ENCODE measurements at places on chromosomes 5 and 9.
A peak's percentile ranks its signal among the peaks of the same experiment; 100 is the strongest.

DNA sequence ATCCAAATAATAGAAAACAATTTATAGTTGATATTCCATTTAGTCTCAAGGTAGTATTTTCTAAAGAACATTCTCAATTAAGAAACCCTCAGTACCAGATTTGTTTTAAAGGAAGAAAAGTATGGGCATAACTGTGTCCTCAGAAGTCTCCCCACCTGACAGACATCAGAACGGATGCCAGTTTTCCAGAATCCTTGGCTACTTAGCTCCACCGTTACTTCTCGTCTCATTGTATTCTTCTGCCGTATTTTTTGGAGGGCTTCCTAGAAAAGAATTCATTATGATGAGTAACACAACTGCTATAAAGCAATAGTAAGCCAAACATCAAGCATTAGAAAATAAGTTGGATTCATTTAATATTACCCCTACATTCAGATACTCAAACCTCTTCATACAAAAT is 67.8 kb downstream of the DROSHA start:
- DNase-seq = no peak

GRCh38 chr9:35728041-35728971 is 3.7 kb downstream of the TLN1 start:
- DNase-seq = peak; percentile 65

- no peak for DNase-seq
These were observed 338.1 kb downstream of the DMRT2 start for GRCh38 chr9:1388216-1388615.

DNA sequence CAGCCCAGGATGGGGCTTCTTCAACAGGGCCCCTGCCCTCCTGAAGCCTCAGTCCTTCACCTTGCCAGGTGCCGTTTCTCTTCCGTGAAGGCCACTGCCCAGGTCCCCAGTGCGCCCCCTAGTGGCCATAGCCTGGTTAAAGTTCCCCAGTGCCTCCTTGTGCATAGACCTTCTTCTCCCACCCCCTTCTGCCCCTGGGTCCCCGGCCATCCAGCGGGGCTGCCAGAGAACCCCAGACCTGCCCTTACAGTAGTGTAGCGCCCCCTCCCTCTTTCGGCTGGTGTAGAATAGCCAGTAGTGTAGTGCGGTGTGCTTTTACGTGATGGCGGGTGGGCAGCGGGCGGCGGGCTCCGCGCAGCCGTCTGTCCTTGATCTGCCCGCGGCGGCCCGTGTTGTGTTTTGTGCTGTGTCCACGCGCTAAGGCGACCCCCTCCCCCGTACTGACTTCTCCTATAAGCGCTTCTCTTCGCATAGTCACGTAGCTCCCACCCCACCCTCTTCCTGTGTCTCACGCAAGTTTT is 23.6 kb downstream of the PCDHGC5 start:
- peak; percentile 30 for DNase-seq

DNA sequence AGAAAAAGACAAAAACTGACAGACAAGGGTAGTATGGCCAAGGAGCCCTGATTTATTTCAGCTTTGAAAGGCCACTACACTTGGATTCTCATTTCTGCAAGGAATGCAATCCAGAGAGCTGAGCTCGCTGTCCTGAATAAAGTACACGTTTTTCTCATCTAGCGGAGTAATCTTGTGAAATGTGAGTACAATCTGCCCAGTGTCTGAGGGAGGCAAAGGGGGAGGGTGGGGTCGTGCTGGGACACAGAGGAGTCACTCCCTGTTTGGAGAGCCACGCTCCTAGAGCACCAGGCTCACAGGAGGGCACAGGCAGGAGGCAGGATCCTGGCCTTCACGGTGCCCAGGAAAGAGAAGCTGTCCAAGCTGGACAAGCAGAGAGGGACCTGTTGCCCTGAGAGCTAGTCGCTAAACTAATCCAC is 51.0 kb upstream of the IFNK start:
- DNase-seq = no peak

DNA sequence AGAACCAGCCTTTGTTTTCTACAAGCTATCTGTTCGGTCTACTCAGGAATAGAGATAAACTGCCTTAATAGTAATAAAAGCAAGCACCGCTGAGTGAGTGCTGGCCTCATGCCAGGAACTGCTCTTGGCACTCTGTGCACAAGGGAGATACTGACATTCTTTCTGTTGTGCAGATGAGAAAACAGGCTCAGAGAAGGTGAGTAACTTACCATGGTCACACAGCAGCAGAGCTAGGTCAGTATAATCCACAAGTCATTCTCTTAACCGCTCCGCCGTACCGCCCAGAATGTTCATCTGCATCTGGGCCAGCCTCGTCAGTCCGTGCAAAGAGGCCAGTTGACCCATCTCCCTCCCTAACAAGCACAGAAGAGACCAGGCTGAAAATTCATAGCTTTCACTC is 27.4 kb downstream of the QRFP start:
- no peak for DNase-seq

GRCh38 chr5:136020001-136020382 is 8.8 kb upstream of the TGFBI start:
- no peak for DNase-seq

GRCh38 chr5:35736280-35736679 is 118.6 kb downstream of the SPEF2 start:
- peak; percentile 26 for DNase-seq

DNA sequence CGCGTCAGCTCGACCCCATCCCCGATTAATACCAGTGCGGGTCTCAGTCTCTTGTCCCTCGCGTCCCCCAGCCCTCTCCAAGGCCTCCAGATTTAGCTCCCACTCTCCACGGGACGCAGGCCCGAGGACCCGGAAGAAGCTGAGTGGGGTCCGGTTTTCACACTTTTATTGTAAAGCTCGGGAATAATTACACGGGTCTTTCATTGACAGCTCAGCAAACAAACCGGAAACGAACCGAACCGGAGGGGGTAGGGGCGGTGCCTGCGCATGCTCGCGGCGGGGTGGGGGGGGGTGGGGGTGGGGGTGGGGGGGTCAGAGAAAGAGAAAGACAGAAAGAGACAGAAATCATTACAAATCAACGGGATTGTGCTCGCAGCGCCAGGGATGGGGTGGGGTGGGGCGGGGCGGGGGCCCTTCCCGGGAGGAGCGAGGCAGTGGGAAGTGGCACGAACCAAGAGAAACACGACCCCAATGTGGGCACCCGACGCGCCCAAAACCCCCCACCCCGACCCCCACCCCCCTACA is 27.9 kb downstream of the PCDH1 start:
- no peak for DNase-seq

GRCh38 chr5:144504929-144505577 is 334.4 kb downstream of the KCTD16 start:
- DNase-seq = no peak

GRCh38 chr9:120974921-120975320 is 48.3 kb upstream of the TRAF1 start:
- DNase-seq = peak; percentile 81

DNA sequence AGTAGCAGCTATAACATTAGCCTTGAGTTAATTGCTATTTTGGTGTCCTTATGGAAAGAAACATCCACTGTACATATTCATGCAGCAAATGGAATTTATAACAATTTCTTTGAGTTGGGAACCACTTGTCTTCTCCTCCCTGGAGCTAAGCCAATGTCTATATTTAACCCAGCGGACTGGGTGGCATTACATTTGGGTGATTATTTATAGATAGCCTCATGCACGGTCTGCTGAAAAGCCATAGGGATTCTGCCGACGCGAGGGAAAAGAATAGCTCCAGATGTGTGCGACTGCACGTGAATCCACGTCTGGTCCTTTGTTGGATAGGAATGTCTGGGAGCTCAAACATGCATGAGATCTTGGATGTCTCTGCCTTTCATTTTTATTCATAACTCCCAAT is 157.5 kb upstream of the BRINP1 start:
- DNase-seq = no peak

DNA sequence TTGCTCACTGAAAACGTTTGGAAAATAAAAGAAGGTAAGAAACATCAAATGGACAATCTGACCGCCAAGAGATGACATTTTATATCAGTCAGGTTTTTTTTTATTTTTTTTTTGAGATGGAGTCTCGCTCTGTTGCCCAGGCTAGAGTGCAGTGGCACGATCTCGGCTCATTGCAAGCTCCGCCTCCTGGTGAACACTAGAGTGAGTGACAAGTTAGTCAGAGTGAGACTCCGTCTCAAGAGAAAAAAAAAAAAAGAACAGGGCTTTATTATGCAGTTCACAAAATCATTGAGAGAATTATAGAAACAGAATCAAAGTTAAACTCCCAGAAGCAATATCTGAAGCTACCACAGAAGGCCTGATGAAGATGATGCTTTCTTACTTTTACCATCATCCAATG is 70.1 kb downstream of the DTWD2 start:
- no peak for DNase-seq

DNA sequence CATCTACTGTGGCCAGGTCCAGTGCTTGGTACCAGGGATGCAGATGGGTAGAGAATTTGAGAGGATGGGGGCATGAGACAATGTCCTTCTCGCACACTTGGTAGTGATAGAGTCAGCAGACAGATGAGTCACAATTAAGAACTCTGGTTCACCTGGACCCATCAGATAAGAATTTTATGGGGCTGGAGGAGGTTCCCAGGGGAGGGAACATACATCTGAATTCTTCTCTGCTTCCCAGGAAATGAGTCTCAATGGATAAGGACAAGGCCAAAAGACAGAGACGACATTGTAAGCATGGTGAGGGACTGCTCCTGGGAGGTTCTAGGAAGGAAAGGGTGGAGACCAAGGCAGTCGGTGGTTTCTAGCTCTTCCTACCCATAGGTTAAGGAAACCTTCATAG is 5.3 kb downstream of the SLC4A9 start:
- no peak for DNase-seq

- DNase-seq = no peak
These were observed 355.4 kb upstream of the PRR16 start for GRCh38 chr5:120108586-120109248.

DNA sequence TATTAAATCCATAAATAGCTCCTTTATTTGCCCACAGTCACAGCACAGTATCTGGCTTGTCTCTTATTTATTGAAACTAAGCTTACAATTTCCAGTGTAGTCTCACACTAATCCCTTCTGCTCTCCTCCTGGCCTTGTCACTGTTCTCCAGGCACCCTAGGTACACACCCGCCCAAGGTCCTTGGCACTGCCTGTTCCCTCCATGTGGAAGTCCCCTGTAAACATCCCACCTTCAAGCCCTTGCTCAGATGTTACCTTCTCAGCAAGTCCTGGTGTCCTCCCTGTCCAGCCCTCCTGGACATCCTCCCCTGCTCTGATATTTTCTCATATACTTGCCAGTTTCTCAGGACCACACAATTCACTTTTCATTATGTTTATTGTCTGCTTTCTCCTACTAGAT is 44.2 kb upstream of the CFAP157 start:
- no peak for DNase-seq

GRCh38 chr9:75788006-75788634 is 102.4 kb upstream of the PCSK5 start:
- no peak for DNase-seq

DNA sequence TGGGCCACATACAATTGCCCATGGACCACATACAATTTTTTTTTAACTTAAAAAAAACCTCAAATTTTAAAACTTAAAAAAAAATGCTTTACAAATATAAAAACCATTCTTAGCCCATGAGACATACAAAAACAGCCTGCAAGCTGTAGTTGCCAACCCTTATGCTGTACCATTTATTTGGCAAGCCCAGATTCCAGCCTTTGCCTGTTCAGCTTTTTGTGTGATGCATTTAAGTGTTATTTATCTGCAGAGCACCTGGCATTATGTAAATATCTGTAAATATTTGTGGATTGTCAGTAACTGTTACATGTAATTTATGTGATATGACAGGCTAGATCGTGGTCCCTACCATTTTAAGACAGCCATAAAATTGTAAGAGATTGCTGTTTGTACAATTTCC is 32.6 kb downstream of the HEXB start:
- DNase-seq = no peak

GRCh38 chr5:118544887-118545449 is 443.4 kb downstream of the DTWD2 start:
- DNase-seq = peak; percentile 59

DNA sequence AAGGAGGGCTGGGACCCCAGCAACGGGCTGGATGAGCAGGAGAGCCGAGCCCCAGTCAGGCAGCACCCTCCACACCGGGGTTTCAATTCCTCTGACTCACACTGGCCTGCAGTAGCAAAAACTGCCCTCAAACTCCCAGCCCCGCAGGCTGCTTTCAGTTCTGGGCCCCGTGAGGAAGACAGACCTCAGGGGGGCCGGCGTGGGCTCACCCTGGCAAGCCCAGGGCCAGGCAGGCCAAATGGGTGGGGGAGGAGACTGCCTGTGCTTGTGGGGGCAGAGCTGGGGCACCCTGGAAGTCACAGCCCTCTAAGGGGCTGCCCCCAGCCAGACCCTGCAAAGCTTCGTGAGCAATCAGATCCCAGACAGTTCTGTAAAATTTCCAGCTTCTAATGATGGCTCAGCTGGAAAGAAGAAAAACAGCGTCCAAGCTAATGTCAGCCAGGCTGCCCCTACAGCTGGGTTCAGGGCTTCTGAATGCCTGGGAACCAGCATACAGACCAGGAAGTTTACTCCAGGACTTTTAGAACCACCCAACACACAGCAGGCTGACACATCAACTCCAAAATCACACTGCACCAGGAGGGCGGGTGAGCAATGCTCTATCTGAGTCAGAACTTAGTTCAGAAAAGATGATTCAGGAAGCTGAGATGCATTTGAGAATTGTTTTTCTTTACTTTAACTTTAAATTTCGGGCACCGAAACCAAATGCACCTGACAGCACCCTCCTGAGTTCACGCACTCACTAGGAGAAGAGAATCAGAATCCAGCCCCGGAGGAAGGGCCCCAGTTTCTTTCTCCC is 34.7 kb downstream of the LPCAT1 start:
- DNase-seq = no peak

DNA sequence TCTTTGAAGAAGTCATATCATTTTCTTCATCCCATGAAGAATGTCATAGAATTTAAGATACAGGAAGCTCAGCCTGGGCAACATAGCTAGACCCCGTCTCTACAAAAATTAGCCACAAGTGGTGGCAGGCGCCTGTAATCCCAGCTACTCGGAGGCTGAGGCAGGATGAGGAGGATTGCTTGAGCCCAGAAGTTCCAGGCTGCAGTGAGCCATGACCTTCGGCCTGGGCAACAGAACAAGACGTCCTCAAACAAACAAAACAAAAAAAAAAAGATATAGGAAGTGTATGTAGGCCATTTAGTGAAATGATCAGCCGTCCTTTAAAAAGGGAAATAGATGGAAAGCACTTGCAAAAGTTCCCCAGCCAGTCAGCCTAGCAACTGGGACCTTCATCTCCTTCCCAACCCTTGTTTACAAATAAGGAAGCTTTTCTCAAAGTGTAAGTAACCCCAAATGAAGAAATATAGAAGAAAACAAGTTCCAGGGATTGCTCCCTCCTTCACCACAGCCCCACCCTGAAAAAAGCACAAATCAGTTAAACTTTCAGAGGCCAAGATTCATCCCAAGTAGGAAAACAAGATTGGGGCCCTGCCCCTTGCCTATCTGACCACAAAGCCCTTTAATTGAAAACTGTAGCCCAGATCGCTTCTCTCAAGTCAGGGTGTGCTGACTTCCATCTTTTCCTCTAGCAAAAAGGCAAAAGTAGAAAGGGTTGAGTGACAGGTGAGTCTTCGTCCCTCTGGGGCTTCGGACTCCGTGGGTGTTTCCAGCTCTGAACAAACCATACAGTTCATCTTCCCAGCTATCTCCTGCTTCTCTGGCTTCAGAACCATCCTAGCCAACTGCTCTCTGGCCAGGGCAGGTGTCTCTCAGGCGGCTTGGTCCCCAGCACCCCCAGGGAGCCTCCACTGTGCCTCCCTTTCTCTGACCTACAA is 1.2 kb downstream of the SLC31A2 start:
- peak; percentile 19 for DNase-seq
